ENCODE measurements at places on chromosomes 3 and 15.

- no peak for DNase-seq
Measured at GRCh38 chr15:71549697-71550096, 260.7 kb upstream of the NR2E3 start.

GRCh38 chr15:58762731-58763130 is 8.4 kb upstream of the MINDY2 start:
- no peak for DNase-seq

DNA sequence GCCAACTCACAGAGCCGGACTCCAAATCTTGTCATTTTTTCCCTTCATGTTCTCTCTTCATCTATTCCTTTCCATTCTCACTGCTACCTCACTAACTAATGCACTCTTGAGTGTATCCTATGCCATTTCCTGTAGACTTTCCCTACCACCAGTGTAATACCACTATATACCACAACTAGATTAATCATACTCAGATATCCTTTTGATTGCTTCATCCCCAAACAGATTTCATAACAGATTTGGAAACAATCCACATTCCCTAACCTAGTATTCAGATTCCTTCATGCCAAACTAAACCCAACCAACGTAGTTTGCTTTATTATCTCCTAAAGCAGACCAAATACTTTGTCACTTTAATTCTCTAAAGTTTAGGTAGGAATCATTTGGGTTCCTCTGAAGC is 2.6 kb upstream of the PLOD2 start:
- peak; percentile 87 for DNase-seq

GRCh38 chr3:102018551-102018950 is 169.2 kb downstream of the NFKBIZ start:
- DNase-seq = no peak

DNA sequence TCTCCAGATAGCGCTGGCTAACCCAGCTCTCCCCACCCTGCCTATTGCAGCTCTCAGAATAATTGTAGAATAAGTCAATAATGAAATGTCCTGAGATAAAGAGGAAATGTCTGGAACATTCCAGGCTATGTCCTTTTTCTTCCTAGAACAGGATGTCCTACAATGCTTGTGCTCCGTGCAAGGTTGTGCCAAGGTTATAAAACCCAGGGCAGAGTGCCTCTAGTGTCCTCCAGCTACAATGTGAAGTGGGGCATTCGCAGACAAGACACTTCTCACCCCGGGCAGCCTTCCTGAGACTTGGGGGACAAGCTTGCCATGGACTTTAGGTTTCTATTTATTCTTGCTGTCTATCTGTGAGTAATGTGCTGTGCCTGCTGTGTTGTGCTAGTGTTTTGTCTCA is 900.6 kb downstream of the TUSC7 start:
- DNase-seq = no peak

- peak; percentile 30 for DNase-seq
Measured at GRCh38 chr3:137110392-137110996, 152.7 kb downstream of the IL20RB start.

DNA sequence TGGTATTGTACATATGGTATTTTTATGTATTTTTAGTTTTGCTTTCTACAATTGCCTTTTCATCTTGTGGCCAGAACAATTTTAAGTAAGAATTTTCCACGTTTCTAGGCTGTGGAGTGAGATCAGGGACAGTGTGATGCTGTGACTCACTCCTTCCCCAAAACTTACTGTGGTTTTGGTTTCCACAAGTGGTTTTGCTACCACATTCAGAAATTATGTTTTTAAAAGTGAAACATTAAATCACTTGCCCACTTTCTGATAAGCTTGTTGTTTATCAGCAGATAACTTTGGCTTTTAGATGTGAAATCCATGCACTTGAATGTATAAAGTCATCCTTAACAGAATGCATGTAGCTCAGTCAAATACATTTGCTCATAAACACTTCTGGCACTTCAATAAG is 192.2 kb upstream of the THRB start:
- peak; percentile 47 for DNase-seq

DNA sequence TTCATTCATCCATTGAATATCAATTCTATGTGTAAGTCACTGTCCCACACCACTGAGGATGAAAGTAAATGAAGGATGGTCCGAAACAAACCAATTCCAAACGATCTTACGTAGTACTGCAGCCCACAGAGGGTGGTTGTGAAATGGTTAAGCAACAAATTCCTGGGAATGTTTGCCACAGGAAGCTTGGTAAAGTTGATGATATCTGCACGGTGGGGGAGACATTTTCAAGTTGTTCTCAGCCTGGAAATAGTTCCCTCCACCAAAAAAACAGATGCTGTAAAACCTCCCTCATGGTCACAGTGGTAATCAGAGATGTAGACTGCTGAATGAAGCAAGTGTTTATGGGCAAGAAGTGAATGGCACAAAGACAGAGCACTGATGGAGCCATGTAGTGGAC is 35.9 kb upstream of the BNC1 start:
- DNase-seq = no peak

GRCh38 chr3:144564011-144564410 is 592.4 kb downstream of the DIPK2A start:
- DNase-seq = no peak
